ENCODE measurements at places on chromosomes 5 and 9.

DNA sequence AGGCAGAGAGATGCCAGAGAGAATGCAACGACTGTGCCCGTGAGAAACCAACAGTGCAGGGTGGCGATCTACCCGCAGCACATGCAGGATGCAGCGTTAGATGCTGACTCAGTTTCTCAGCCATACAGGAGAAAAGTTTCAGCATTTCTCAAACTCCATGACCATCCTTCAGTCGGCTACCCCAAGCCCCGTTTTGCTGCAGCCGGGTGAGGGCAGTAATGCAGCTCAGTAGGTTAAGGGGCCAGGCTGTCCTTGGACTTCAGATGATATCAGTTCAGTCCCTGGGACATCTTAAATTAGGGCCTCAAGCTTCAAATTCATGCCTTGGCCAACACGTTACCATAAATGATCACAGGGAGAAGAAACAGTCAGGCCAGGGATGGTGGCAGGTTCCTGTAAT lies 125.5 kb downstream of the PALM2AKAP2 start:
- no peak for DNase-seq

DNA sequence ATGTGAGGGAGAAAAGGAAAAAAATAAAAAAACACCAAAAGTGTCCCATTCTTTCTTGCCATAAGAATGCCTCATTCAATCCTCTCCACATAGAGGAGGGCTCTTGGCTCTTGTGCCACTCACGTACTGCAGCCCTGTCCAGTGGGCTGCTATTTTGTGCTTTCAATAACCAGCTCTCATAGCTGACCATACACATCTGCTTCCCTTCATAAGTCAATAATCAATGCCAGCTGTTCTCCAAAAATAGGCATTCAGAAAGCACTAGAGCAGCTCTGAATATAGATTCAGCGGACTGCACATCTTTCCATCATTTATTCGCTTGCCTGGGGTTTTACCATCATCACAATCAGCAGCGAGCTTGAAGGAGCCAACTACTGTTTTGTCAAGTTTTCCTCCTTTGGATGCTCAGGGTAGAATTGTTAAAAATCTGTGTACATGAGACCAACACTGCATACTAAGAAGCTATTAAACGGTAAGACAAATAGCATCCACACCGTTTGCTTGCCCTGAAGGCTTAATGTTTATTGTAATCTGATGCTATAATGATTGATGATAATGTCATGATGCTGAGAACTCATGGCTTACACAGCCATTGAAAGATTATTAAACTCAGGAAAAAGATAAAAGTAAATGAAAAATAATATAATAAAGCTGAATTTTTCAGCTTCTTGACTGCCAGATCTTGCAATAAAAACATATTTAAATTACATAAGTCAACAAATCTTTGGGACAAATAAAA lies 80.0 kb downstream of the OXCT1 start:
- DNase-seq = no peak

GRCh38 chr5:64790210-64790609 lies 21.5 kb downstream of the CWC27 start:
- no peak for DNase-seq

DNA sequence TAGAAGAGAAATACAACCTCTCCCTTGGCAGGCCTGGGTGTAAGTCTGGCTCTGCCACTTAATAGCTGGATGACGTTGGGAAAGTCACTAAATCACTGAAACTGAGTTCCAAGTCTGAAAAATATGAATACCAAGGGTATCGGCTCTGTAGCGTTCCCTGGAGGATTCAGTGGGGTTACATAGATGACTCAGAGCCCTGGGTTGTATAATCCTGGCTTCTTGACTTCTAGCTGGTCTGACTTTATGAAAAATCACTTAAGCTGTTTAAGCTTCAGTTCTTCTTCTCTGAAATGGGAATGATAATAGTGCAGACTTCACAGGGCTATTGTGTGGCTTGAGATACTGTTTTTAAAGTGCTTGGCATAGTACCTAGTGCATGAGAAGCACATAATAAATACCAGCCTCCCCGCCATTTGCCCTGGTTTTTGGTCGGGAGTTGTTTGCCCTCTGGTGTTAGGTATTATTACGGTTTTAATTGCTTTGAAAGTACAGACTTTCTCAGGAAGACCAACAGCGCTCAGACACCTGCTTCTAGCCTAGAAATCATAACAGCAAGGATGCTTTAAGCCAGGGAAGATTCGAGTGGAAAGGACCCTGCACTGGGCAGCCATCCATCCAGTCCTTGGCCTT lies 43.0 kb downstream of the CYFIP2 start:
- DNase-seq = no peak

- DNase-seq = no peak
Measured at GRCh38 chr5:91170266-91170665, 212.9 kb downstream of the ARRDC3 start.

DNA sequence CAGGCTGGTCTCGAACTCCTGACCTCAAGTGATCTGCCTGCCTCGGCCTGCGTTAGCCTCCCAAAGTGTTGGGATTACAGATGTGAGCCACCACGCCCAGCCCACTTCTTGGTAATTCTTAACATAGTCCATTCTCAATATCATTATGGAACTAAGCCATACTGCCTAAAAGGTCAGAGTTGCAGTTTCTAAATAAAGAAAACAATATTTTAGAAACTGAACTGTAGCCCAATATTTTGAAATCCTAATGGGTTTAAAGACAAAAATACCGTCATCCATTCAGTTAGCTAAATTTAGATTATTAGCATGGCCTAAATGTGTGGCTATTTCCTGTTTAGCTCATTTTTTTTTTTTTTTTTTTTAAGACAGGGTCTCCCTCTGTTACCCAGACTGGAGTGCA lies 99.5 kb downstream of the USP20 start:
- no peak for DNase-seq

- no peak for DNase-seq
Measured at GRCh38 chr5:172707285-172708182, 63.5 kb downstream of the DUSP1 start.

- DNase-seq = no peak
Measured at GRCh38 chr5:63727583-63727982, 234.7 kb downstream of the HTR1A start.

- DNase-seq = no peak
Measured at GRCh38 chr5:126961702-126962101, 68.7 kb downstream of the MARCHF3 start.

- DNase-seq = peak; percentile 34
Measured at GRCh38 chr5:181221105-181221791, 1.8 kb upstream of the TRIM41 start.

GRCh38 chr5:14756478-14756877 lies 92.0 kb downstream of the OTULIN start:
- no peak for DNase-seq

DNA sequence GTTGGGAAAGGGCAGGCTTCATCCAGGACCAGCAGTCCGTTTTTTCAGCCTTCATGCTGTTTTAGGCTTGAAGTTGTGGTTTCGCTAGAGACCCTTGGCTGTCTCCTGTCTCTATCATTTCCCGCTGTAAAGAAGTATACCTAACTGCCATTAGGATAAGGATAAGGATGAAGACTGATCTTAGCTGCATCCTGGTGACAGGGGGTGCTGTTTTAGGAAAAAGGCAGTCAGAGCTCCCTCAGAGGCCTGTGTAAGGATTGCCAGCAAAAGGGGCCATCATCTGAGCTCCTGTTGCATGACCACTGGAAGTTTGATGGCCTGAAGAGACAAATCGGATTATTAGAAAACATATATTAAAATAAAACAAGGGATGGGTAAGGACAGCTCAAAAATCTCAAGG lies 64.8 kb upstream of the FGF10 start:
- DNase-seq = no peak

GRCh38 chr5:114977979-114978573 lies 191.6 kb downstream of the TRIM36 start:
- DNase-seq = no peak

DNA sequence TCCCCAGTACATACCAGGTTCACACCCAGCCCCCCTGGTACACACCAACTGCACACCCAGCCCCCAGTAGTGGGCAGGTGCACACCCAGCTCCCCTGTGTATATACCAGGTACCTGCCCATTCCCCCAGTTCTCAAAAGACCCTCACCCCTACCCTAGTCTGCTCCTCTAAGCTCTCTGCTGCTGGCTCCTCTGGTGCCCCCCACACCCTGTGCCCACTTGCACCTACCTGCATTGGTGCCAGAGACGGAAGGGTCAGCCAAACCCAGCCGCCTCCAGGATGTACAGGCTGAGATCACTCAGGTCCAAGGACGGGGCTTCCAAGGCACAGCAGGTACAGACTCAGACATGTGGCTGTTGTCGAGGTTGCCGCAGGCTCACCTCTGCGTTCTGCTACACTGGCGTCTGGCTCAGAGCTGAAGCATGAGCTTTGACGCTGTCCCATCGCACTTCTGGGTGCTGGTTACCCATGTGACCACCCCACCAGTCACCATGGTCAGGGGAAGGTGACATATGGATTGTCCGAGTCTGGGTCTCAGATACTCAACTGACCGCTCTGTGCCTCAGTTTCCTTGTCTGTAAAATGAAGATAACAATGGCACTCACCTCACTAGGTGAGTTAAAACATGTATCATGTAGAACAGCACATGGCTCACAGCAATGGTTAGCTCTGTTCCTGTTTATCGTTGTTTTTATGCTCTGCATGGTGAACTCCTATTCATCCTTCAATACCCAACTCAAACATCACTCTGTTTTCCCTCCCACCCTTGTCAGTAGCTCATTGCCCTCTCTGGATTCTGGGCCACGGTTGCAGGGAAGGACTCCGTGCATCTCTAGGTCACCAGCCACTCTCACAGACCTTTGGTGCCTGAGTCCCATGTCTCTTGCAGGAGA lies 45.3 kb upstream of the SUSD3 start:
- DNase-seq = no peak

DNA sequence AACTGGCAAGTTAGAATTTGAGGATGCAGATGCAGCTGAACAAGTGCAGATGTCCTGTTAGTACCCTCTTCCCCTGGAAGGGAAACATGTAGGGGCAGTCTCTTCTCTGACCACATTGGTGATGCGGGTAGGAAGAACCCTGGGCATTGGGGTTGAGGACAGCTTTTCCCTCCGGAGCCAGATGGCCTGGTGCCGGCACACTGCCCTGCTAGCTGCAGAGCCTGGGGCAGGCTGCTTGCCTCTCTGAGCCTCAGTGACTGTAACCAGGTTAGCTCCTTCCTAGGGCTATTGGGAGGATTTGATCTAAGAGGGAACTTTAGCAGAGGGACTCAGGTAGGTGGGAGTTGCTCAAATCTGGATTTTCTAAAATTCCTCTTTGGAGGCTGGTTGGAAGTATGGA lies 148.4 kb downstream of the HSPA4 start:
- no peak for DNase-seq

DNA sequence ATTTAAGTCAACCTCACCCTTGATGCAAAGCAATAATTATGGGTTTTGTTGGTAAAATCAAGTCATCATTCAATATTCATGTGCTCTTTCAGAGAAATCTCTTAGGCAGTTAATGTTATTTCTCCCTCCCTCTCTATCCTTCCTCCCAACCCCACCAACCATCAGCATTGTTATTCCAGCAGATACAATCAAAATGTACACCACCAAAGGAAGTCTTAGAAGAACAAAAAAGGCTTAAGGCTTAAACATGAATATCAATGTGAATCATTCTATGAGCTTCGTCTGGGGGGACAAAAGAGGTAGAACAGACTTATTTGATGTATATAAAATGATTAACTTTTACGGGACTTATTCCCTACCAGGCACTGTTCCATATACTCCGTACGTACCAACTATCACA lies 404.4 kb downstream of the ARHGEF28 start:
- no peak for DNase-seq

DNA sequence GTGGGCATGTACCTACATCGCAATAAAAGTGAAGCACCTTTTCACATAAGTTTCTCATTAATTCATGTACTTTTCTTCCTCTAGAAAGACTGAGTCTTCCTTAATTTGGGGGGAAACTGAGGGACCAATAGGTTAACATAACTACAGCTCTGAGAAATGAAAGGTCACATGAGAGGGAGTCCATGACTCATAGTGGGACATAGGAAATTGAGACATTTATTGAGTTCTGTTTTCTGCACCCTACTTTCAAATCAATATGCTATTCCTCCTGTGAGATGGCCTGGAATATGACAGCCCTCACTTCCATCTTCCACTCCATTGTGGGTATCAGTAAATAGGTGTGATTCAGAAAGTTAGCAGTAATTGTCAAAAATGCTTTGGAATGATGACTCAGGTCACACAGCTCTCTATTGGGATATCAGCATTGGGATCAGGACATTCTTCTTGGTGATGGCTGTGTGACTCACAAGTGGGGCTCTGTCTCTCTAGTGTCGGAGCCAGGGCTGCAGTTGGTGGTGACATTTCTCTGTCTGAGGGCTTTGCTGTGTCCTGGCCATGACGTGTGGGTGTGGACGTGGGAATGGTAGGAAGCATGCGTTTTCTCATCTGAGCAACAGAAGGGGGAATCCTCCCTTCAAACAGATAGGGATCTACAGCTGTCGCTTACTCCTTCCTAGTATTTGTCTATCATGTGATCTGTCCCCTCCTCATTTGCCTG lies 125.0 kb downstream of the TRIO start:
- DNase-seq = no peak

DNA sequence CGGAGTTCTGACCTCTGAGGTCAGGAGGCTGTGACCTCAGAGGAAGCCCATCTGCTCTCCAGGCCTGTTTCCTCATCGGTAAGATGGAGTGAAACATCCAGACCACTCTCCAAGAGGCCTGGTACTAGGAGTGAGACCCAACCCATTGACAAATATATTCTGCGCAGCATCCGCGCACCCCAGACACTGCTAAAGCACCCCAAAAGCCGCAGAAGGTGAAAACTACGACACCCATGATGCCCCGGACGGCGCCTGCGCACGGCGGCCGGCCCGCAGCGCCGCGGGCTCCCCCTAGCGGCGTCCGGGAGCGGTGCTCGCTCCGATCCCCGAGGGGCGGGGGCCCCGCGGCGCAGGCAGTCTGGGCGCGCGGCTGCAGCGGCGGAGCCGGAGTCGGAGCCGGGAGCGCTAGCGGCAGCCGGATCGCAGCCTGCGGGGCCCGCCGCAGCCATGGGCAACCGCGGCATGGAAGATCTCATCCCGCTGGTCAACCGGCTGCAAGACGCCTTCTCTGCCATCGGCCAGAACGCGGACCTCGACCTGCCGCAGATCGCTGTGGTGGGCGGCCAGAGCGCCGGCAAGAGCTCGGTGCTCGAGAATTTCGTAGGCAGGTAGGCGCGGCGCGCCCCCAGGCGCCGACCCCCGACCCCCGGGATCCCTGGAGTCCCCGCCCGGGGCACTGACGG lies at the start of gene DNM1:
Gene DNM1 (plus strand): TSS at position 356 of the 683 bp plus-strand sequence. CDS start 92 bp downstream, at position 448.
- peak; percentile 66 for DNase-seq

- DNase-seq = no peak
Measured at GRCh38 chr5:129496421-129496820, 36.3 kb downstream of the ADAMTS19 start.

- no peak for DNase-seq
Measured at GRCh38 chr9:128625391-128626146, 31.1 kb downstream of the DYNC2I2 start.

- no peak for DNase-seq
Measured at GRCh38 chr5:137705106-137705505, 30.8 kb downstream of the KLHL3 start.

- no peak for DNase-seq
Measured at GRCh38 chr5:78362220-78362619, 1.8 kb downstream of the SCAMP1 start.
